ENCODE measurements at places on chromosomes 3 and 15. TPM values are rescaled to one million over a fixed set of nuclear protein-coding genes. Genes with fewer than 3 reads are reported as not detected.

GRCh38 chr15:57256939-57257338 is 119.4 kb upstream of the CGNL1 start:
- DNase-seq: no peak

DNA sequence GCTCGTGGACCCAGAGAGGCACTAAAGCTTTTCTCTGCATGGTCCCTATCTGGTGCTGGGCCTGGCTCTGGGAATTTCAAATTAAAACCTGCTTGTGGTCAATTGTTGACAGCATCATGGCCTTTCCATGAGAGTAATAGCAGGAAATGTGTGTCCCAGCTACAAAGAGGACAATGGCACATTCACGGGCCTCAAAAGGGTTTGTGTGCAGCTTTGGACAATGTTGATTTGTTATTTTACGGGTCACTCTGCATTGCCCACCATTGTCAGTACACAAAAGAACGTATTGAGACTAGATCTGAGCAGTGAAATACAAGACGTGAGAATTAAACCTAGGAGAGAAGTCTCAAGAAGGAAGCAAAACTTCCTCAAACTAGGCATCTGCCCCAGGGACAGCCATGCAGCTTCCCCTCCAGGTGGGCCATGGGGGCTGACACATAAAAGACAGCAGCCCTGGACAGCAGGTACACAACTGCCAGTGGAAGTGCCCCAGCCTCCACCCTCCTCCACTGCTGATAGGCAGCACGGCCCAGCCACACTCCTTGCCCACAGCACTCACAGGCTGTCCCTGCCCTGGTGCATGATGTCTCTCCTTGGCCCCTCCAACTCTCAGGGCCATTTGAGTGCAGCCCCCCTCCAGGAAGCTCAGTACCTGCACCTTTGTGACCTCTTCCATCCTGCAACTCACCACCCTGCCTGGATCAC is 15.9 kb upstream of the LTF start:
- no peak for DNase-seq

DNA sequence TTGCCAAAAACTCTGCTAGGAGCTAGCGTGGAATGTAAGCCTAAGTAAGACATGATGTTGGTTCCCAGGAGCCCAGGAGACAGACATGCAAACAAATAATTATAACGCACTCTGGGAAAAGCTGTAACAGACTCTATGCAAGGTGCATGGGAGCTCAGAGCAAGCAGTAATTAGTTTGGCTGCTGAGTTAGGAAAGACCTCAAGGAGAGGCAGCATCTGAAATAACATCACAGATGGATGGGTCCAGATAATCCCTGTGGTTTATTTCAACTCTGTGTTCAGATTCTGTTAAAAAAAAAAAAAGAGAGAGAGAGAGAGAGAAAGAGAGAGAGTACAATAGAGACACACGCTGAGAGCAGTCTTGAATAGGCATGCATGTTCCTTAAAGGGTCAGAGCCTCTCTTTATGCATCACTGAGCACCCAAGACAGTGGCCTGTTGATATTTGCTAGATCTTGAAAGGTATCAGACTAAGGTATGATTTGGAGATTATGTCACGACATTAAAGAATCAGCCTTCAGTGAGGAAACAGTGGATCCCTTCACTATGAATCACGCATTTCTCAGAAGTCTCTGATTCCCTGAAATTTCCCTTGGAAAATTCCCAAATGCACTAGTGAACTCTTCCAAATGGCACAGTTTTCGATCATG is 124.4 kb upstream of the LIPC start:
- DNase-seq: no peak

The UBAP1L gene
- total RNA-seq: 6.3 TPM

The MOBP gene
- total RNA-seq: 0.14 TPM

The DPPA4 gene
- not detected for total RNA-seq

The EPHA3 gene
- total RNA-seq: not detected

DNA sequence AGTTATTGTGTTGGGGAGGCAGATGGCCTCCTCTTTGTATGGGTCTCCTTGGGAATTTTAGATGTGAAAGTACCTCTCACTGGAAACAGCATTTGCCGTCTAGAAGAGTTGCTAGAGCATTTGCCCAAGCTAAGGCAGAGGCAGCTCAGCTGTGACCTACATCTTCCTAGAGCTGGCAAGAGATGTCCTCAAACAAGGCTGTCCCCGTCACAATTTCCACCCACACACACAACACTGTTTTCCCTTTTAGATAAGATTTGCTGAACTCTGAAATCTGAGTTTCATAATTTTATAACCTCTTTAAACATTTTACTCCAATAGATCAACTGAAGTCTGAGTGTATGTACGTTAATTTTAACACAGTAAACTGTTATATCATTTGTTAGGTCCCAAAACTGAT is 352.6 kb downstream of the EPHB1 start:
- DNase-seq: no peak

The ADAMTS17 gene
- total RNA-seq: 1.1 TPM

The IGSF10 gene
- not detected for total RNA-seq

DNA sequence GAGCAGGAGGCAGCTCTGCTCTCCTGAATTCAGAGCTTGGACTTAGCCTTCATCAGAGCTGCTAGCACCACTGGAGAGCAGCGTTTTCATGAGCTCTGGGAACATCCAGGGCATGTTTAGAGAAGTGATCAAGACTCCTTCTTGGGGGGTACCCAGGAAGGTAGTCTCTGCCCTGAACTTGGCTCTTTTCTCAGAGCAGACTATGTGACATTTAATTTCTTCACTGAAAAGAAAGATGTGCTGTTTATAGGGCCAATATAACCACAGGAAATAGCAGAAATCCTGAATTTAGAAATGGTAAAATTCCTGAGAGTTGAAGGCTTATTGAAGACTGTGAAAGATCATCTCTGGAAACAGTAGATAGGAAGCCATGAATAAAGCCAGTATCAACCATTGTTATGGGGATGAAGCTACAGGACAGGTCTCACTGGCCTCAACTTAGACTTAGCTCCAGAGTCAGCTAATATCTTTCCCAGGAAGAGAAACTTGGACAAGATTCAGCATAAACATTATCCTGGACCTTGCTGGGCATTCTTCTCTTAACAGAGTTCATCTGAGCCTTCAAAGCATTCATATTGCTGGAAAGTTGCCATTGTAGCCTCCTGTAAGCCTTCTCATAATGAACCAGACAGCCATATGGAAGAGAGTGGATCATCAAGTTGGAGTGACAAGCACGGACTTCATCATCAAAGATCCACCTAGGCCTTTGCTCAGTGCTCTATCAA is 386.6 kb upstream of the THBS1 start:
- DNase-seq: no peak

DNA sequence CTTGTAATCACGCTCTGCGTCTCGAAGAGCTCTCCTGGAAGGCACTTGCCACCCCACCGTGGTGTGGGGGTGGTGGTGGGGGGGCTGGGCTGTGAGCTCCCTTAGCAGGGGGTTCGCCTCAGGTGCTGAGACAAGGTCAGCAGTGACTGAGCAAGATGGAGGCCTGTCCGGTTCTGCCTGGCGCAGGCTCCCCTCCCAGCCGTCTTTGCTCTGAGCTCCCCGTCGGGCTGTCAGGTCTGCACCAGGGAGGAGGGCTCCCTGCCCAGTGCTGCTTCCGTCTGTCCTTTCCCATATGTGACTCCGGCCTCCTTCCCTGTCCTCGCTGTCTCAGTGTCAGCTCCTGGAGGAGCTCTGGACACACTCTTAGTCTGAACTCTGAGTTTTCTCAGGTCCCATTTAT is 80.0 kb downstream of the PLXNA1 start:
- no peak for DNase-seq

DNA sequence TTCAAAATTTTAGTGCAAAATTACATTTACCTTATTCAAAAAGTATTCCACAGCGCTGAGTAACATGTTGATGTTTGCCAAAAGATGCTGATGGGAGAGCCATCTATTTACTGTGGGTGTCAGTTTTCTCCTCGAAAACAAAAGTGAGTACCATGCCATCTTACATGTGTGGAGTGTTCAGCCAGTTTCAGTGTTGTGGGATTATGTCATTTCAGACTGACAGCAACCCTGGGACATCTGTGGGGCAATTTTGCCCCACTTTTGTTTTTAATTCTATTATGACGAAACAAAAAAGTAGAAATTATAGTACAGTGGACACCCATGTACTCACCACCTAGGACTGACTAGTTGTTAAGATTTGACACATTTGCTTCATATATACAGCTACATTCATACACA is 19.6 kb downstream of the SLCO3A1 start:
- no peak for DNase-seq

The MBD4 gene
- 41.9 TPM for total RNA-seq

The PRSS50 gene
- not detected for total RNA-seq

GRCh38 chr3:153673853-153674252 is 447.3 kb upstream of the ARHGEF26 start:
- DNase-seq: no peak

- no peak for DNase-seq
Observed at GRCh38 chr3:47399531-47400270, 18.9 kb downstream of the PTPN23 start.

GRCh38 chr3:56144805-56145204 is 323.5 kb downstream of the ERC2 start:
- no peak for DNase-seq

The SEMA5B gene
- total RNA-seq: not detected

DNA sequence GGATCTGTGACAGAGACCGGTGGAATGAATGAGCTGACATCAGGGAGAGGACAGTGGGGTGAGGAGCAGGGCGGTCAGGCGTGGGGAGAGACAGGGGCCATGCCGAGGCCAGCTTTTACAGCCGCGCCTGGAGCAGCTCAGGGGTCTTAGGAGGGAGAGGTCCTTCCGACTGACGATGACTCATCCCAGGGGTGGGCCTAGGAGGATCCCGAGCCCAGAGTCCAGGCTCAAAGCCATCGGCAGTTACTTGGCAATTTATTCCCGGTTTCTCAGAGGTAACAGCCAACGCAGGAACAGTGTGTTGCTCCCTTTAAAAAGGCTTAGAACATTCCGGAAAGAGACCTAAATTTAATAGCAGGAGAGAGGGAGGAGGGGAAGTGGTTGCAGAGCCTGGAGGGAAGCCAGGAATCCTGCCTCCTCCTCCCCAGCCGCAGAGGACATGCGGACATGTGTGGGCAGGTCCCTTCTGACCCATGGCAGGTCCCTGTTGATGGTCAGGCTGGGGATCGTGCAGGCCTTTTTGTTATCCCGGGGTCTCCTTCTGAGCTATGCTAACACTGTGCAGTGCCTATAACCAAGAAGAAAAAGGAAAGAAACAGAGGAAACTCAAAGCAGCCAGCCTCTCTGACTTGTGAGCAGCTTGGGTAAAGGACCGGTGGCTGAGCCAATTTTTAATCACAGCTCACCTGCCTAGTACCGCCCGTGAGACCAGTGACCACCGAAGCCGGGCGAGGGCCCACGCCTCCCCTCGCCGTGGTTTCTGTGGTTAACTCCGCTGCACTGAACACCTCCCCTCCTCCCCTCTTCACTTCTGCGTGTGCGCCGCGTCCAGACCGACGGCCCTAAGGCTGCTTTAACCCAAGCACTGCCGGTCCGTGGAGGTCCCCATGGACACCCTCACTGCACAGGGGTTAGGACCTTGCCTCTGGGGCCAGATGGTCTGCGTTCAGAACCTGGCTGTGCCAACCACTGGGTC is 392.4 kb upstream of the PROK2 start:
- no peak for DNase-seq

GRCh38 chr3:160709477-160710182 is 32.7 kb downstream of the ARL14 start:
- no peak for DNase-seq

- no peak for DNase-seq
Observed at GRCh38 chr3:134685929-134686802, 35.3 kb upstream of the KY start.

DNA sequence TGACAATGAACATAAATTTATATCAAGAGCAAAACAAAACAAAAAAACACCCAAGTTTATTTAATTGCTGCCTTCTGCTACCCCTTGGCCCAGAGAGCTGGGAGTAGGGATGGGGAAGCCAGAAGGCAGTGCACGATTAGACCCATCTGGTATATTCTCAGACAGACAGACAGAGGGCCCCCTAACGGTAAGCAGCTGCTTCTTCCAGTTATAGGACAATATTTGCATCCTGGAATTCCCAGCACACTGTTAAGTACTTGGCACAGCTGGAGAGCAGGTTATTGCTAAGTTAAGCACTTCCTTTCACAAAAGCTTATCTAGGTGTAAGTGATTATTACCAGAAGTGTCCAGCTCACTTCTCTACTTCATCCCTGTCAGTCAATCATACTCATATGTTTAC is 39.3 kb downstream of the C2CD4B start:
- no peak for DNase-seq

DNA sequence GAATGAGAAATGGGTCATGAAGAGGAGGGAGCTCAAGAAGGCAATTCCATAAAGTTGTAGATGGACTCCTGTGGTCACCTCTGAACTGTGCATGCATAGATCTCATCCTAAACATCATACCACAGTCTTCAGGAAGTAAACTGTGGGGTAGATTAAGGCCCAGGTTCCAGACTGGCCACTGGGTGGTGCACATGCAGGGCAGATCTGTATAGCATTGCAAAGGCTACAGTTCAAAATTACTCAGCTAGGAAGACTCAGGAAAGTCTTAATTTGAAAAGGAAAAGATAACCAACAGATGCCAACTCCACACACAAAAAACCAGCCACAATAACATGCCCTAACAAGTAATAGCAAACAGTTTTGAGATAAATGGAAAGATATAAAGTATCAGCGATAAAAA is 20.3 kb downstream of the KY start:
- no peak for DNase-seq

DNA sequence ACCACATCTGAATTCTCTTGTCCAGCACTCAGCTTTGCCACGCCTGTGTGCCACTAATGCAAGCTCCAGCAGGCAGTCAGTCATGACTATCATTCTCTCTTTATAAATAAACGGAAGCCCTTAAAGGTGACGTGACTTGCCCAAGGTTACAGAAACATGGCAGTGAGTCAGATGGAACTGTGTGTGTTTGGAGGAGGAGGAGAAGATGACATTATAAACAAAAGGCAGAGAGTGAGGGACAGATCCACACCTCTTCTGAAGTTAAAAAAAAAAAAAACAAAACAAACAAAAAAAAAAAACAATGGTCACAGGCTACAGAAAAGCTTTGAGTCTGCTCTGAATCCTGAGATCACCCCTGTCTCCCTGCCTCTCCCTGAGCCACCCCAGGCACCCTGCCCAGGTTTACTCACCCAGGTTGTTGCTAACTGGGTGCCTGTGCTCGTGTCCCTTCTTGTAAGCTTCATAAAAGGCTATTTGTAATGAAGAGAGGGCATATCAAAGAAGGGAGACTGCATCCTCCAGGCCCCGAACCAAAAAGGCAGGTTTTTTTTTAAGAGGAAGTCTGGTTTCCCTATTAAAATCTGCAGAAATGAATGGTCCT is 119.7 kb upstream of the PHLDB2 start:
- no peak for DNase-seq

- DNase-seq: peak; percentile 14
Observed at GRCh38 chr3:46442576-46443530, 21.9 kb downstream of the LTF start.

- DNase-seq: no peak
Observed at GRCh38 chr3:193744822-193745684, 152.0 kb downstream of the OPA1 start.

The ZNF502 gene
- 0.27 TPM for total RNA-seq
